NCI-H1048 (cell line): ENCODE measurements at places on chromosomes 11 and 22.

DNA sequence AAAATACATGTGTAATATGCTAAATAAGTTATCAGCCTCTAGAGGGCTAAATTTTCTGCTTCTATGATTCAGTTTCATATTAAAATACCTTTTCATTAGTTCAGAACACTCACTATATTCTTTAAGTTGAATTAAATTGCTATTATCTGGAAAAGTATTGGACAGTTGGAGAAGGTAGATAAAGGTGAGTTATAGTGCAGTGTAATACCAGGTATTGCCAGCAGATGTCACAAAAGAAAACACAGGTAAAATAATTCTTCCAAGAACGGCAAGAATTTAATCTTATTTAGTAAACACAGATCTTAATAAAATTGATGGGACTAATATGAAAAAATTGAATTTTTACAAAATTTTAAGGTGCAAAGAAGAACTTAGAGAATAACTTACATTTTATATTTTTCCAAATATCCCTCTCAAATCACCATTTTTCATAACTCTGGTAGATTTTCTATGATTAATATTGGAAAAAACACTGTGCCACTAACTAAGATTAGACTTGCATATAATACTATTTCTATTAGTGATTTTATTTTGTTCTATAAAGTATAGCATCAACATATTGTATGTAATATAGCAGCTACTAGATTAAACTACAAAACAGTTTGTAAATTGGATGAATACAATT is 1.7 kb upstream of the LRRC4C start:
- DNase-seq: no peak

DNA sequence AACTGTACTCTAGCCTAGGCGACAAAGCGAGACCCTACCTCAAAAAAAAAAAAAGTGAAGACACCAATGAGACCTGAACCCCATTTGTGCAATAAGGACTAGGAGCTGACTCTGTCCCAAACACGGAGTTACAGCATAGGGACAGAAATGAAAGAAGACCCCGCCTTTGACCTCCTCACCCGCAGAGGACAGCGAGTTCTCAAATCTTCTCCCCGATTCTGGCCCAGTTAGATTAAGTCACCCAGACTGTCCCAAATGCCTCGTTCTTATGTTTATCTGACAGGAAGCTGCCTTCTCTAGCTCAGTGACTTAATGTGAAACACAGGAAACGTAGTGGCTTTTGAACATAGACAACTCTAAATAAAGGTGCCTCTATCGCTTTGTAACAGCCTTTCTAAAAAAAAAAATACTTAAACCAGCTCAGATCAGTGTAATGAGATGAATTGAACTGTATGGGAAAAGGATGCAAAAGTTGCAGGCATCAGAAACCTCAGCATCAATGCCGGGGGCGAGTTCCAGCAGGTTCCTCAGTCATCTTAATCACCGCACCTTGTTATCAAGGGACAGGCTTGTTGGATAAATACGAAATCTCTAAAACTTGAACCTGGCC is 10.6 kb downstream of the MYH9 start:
- no peak for DNase-seq

DNA sequence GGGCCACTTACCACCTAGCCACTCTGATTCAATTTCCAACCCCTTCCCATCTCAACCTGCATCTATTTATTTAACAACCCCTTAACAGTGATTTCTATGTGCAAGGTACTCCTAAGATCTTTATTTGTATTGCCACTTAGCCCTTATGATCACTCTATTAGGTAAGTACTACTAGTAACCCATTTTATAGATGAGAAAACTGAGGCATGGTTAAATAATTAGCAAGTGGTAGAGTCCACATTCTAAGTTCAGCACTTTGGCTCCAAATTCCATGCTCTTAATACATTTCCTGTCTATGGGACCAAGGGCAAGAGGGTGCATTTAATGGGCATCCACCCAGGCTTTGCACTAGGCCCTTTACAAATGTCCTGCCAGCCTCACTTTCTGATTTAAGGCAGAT is 38.1 kb upstream of the CSNK2A3 start:
- no peak for DNase-seq

GRCh38 chr11:65623177-65623576 is 7.6 kb downstream of the PCNX3 start:
- DNase-seq: no peak

DNA sequence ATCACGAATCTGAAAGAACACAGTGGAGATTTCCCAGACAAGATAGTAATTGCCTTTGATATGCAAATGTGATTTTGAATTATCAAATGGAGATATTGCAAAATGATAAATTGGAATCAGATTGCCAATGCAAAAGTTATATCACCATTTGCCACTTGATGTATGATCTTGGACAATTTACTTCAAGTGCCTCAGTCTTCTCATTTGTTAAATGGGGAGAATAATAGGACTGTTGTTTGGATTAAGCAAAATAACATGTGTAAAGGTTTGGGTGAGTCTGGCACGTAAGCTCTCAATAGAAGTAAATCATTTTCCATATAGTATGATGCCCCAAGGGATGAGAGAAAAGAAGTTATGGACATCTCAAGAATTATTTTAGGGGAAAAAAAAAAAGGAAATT is 7.9 kb upstream of the PHF21A start:
- DNase-seq: no peak

DNA sequence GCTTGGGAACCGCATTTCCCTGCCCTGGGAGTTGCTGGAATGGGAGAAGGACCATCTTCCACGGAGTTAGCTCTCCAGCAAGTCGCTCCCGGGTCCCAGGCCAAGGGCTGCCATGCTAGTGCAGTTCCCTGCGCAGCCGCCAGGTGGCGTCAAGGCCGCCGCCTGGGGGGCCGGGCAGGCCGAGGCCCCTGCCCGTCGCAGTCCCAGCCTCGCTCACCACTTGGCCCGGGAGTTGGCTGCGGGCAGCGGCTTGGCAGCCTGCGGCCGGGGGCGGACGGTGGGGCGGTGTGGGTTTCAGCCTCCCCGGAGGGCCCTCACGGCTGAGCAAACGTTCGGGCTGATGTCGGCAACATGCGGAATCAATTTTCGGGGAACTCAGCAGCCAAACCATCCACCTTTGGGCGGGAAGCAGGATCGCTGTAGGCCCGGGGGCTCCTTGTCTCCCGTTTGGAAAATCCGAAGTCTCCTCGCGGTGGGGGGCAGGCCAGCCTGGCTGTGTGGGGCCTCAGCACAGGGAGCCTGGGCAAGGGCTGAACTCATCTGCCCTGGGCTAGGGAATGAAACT is 415.1 kb downstream of the SOX6 start:
- no peak for DNase-seq

DNA sequence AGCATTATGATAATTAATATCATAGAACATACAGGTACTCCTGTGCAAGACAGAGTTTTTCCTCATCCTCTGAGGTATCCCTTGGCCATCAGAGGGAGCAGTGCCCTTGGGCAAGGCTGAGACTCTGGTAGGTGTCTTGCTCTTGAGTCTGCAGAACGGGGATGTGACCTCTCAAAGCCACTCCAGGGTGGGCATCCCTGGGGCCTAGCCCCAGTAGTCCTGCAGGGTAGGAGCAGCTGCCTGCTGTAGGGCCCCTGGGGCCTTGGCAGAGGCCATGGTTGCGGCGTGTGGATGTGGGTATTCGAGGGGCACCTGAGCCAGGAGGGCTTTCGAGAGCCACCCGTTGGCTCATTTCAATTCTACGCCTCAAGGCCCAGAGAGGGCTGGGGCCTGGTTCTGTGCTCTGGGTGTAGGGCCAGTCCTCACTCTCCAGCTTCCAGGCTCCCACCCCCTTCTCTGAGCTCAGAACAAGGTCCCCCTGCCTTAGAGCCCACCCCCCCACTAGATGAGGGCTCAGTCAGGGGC is 7.7 kb upstream of the OMP start:
- DNase-seq: no peak

DNA sequence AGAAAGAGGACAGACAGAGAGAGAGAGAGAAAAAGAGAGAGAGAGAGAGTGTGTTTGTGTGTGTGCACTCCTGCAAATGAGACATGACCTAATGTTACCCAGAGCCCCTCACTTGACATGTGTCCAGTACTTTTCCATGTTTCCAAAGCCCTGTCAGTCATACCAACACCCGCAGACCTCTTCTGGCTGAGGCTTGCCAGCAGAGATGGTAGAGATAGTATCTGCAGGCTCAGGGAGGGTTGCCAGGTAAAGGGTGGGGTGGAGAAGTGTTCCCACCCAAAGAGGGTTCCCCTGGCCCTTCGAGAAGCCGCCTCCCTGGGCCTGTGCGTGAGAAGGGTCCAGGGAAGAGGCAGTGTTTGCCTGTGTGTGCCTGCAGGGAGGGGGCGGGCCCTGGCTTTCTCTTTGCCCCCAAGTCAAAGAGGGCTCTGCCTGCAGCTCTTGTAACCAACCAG is 40.7 kb downstream of the POU2F3 start:
- DNase-seq: no peak

DNA sequence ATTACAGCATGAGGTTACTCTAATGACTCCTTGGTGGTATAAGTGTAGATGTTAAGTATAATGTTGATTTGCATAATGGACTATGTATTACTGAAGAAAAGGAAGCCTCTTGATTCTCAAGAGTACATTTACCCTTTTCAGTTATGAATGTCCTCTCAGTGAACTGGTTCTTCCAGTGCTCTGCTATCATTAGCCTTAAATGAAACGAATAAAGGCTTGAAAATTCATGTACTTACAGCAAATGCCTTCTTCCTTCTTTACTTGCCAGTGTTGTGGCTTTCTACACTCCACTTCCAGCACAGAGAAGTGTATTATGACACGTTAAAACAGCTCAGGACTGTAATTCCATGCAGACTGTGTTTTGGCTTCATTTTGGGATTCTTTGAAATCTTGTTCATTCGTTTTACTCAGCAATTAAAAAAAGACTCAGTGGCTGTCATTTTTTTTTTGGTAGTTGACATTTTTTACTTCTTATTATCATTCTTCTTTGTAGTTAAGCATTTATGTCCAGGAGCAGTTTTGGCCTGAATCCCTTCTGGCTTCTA is 96.9 kb downstream of the MTMR3 start:
- DNase-seq: no peak

DNA sequence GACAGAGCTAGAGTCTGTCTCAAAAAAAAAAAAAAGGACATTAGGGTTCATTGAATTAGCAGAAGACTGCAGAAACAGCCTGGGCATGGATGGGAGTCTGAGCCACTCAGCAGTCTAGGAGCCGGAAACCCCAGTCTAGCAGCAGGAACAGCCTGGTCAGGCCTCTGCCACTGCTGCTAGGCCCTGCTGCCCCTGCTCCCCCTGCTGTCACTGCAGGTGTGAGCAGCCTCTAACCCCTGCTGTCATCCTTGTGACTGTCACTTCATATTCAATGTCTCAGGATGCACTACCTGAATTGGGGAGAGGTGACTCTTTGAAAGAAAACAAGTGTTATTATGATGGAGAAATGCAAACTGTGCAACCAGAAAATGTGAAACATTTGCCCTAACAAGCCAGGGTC is 7.0 kb upstream of the DDX17 start:
- DNase-seq: no peak

DNA sequence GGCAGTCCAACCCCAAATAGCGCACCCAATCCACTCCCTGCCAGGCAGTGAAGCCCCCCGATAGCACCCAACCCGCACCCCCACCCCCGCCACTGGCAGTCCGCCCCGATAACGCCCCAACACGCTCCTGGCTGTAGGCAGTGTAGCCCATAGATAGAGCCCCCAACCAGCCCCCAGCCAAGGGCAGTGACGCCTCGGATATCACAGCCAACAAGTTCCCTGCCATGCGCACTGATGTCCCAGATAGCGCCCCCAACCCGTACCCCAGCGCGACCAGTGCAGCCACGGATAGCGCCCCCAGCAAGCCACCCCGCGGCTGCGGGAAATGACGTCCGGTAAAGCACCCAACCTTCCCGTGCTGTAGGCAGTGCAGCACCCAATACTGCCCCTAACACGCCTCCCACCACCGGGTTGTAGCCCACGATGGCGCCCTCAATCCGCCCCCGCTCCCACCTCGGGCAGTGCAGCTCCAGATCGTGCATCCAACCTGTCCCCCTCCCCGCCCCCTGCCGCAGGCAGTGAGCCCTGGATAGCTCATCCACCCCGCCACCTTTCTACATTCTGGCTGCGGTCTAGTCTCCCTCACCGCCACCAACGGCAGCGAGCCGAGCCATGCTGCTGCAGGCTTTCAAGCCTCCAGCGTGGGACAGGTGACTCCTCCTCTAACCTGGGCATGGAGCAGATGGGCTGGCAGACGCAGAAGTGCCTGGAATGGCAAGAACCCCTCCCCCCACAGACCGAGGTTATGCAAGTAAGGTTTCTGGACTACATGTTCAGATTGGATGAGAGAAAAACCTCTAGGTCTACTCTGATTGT is 625 bp downstream of the RFPL2 start:
- peak; percentile 67 for DNase-seq

GRCh38 chr22:40960145-40960544 is 9.0 kb downstream of the RBX1 start:
- DNase-seq: no peak

GRCh38 chr11:134468081-134468668 is 56.1 kb upstream of the B3GAT1 start:
- no peak for DNase-seq

DNA sequence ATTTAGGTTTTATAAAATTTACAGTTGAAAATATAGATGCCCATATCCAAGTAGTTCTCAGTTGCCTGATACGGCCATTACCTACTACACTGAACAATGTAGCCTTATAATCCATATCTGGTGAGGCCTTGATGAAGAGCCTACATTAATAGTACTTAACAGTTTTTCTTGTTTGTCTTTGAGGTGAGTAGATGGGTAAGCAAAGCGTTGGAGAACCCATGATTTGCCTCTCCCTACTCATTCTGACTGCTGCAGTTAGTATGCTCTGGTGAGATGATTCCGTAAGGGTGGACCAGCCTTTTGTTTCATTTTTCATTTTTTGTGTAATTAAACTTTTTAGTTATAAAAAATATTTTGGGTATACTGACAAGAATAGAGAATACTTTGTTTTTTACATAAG is 11.4 kb downstream of the PAAF1 start:
- DNase-seq: no peak

- no peak for DNase-seq
Observed at GRCh38 chr11:20360650-20361049, 2.9 kb upstream of the HTATIP2 start.

- DNase-seq: no peak
Observed at GRCh38 chr11:120912504-120912903, 111.4 kb upstream of the TBCEL start.

DNA sequence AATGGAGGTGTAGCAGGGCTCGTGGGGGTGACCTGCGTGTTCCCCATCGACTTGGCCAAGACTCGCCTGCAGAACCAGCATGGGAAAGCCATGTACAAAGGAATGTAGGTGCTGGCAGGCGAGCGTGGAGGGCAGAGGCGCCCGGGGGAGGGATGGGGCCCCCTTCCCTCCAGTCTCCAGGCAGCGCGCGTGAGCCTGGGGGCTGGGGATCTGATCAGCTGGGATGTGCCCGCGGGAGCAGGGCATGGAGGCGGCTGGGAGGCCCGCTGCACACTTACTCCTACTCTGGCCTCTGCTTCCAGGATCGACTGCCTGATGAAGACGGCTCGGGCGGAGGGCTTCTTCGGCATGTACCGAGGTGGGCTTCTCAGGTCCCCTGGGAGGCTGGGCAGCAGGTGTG is 17.8 kb downstream of the SLC25A18 start:
- no peak for DNase-seq

- no peak for DNase-seq
Observed at GRCh38 chr11:102464859-102465500, 12.4 kb upstream of the TMEM123 start.

- no peak for DNase-seq
Observed at GRCh38 chr11:20058749-20059458, 101.4 kb downstream of the DBX1 start.
